Stimulated activated CD4-positive, alpha-beta T cell treated with anti-CD3 and anti-CD28 coated beads, Interleukin-4, amount 100 ng/mL, for 24 hours (primary cell): ENCODE measurements at places on chromosomes 2 and 18.

GRCh38 chr2:30250421-30250820 lies 19.1 kb downstream of the LBH start:
- DNase-seq: no peak

DNA sequence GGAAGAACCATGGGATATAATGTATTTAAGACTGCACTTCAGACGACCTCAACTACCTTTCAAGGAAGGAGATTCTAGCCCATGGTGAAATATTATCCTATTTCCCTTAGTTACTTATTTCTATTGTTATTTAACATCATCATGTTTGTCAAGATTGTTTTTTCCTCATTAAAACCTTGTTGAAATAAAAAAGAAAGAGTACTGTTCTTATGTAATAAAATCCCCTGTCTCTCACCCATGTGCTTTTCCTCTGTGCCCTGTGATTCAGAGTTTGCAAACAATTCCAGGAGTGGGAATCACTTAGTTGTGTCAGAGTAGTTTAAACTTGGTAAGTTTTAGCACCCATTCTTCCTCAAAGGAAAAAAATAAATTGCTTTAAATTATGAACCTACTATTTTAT lies 43.6 kb downstream of the ERBB4 start:
- DNase-seq: no peak

GRCh38 chr2:118123561-118124232 lies 35.4 kb downstream of the INSIG2 start:
- DNase-seq: no peak

- peak; percentile 69 for DNase-seq
These were observed 685 bp downstream of the SMAD4 start for GRCh38 chr18:51030537-51031258.

GRCh38 chr2:222982010-222982908 lies 69.7 kb upstream of the KCNE4 start:
- DNase-seq: no peak

DNA sequence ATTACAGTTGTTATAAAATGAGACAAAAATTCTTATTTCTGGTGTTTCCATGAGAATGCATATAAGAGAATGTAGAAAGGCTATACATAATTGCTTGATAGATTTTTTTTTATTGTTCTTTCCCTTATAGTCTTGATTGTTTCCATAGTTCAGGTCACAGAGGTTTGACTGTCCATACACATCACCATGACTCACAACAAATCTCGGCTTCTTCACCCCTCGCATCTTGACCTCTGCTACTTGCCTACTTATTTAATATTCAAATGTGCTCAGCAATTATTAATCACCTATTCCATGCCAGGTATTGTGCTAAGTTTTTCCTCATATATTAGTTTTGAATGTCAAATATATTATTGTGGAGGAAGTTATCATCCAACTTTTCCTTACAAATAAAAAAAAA lies 789.6 kb downstream of the RNF144A start:
- no peak for DNase-seq

DNA sequence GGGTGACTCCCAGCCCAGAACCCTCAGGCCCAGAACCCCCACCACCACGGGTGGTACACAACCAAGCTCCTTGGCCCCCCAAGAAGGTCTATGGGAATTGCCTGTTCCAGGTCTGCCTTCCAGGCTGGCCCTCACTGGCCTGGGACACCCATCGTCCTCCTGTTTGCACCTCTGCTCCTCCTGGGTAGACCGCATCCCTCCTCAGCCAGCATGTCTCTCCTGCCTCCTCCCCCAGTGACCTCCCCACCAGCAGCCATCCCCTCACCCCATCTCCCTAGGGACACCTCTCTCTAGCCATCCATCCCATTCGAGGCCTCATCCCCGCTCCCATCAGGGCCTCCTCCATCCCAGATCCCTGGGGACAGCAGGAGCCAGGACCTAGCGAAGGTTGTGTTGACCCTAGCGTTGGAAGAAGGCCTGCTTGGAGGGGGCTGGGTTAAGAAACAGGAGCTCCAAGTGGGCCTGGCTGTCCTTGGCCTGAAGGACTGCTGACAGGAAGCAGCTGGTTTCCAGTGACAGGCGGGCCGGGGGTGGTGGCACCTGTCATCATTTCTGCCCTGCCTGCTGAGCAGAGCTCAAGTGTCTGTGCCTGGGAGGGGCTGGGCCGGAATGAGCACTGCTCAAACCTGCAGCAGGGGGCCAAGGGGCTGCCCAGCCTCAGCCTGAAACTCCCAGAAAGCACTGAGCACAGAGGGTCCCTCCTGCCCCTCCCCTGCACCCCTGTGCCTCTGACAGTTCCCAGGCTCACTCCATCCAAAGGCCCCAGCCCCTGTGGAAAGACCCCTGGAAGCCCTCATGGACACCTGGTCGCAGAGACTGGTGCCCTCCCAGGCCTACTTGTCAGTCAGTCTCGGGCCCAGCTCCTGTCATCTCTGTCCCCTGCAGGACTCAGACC lies 96.0 kb upstream of the OTOS start:
- DNase-seq: no peak

GRCh38 chr2:133812826-133813617 lies 244.8 kb upstream of the NCKAP5 start:
- no peak for DNase-seq

GRCh38 chr2:193502363-193503035 lies 1307.8 kb upstream of the TMEFF2 start:
- DNase-seq: no peak

- DNase-seq: no peak
These were observed 63.3 kb upstream of the CERS6 start for GRCh38 chr2:168392797-168393196.

GRCh38 chr18:46174342-46175041 lies 70.3 kb downstream of the HAUS1 start:
- DNase-seq: peak; percentile 59

GRCh38 chr2:219697811-219698747 lies 70.6 kb downstream of the SLC4A3 start:
- DNase-seq: no peak

DNA sequence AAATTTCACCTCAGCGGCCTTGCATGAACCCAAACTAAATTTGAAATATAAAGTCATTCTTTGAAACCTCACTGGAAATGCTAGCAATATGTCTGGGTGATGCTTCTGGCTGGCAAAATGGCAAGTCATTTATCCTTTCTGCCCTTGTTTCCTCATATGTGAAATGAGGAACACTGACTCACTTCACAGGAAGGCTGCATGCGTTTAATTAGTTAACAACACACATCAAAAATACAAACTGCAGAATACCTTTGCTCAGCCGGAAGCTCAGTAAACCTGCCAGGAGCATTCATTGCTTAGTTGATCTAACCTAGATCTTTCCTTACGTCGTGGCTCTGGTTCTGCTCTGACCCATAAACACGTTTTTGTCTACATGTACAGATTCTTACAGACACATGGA lies 214.2 kb upstream of the ACVR2A start:
- peak; percentile 21 for DNase-seq

DNA sequence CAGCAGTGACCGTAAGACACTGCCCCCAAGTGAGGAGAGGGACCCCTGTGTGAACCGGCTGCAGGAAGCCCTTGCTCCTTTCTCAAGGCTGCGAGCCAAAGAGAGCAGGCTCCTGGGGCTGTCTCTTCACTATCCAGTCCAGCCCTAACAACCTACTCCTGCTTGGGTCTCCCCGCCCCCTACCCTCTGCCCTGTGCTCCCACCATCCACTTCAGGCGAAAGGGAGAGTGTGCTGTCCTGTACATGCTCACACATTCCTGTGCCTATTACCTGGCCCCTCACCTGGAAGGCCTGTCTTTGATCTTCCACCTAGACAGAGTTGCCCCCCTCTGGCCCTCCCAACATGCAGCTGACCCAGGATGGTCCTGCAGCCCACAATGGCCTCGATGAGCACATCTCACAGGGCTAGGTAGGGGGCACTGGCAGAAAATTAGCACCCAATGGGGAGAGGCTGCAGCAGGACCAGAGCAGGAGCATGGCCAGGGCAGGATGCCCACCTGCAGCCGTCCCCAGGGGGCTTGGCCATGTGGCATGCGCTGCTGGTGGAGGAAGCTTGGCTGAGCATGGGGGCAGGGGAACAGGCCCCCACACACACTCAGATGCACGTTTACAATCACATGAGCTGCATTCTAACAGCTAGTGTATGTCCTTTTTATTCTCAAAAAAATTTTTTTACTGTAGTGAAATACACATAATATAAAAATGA lies 93.5 kb downstream of the POLR1A start:
- no peak for DNase-seq

GRCh38 chr2:186641132-186641806 lies 51.4 kb downstream of the ITGAV start:
- no peak for DNase-seq

GRCh38 chr2:68971591-68972231 lies 2.7 kb upstream of the GKN1 start:
- no peak for DNase-seq

DNA sequence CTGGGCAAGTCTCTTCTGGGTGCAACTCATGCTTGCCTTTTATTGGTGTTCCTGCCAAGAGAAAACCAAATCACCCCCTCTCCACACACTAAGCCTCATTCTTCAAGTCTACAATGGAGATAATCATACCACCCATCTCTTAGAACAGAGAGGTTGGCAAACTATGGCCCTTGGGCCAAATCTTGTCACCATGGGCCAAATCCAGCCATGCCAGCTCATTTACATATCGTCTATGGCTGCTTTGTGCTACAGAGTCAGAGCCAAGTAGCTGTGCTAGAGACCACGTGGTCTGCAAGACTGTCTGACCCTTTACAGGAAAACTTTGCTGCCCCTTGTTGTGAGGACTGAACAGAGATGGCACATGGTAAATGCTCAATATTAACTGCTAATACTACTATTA lies 270.3 kb upstream of the PARD3B start:
- no peak for DNase-seq

GRCh38 chr2:233513953-233514655 lies 52.5 kb downstream of the USP40 start:
- DNase-seq: no peak

DNA sequence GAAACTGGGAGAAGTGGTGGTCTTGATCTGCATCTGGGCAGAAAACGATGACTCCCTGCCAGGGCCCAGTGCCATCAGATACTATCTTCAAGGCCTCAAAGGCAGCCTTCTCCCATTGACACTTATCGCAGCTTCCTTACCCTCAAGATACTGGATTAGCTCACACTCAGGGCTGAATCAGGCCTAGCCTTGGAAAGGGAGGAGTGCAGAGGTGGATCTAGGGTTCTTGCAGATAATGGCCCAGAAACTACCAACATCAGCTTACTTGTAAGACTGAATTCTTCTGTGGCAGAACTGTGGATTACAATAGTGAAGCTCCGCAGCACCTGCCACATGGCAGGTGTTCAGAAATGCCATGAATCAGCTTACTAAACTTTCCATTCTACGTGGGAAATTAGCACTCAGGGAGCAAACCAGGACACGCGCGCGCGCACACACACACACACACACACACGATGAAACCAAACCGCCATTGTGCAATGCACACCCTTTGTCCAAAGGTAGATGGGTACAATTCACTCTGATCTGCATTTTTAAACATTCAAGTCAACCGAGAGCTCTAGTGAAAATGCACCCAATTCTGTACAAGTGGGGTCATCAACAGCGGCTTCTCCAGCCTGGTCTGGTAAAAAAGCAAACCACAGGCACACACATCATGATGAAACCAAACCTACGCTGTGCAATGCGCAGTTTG lies 26.3 kb upstream of the TMEM182 start:
- DNase-seq: no peak

DNA sequence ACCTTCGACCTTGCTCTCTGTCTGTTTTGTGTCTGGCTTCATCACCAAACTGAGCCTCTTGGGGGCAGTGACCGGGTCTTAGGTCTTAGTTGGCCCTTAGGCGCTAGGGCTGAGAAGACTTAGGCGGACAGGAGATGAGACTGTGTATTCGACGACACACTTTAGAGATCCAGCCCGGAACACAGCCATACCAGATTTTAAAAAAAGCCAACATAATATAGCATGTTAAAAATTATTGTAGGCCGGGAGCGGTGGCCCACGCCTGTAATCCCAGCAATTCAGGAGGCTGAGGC lies 9.5 kb upstream of the PROC start:
- no peak for DNase-seq

- DNase-seq: no peak
These were observed 36.0 kb upstream of the ATIC start for GRCh38 chr2:215275824-215276223.

DNA sequence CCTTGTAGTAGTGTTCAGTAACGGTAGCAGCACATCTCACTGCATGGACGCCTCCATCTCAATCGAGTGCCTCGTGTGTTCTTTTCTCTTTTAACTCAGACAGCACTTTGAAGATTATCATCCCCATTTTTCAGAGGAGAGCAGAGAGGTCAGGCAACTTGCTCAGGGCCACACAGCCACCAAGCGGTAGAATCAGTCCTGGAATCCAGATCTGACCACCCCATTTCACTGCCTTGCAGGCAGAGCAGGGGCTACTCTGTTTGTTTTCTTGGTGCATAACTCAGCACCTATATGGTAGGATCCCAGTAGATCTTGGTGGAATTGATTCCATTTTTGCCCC lies 129.5 kb downstream of the SMAD7 start:
- DNase-seq: no peak

GRCh38 chr18:75757951-75758350 lies 330.4 kb upstream of the SMIM21 start:
- no peak for DNase-seq

GRCh38 chr2:85926526-85926925 lies 37.7 kb upstream of the ST3GAL5 start:
- DNase-seq: no peak
